ENCODE measurements at places on chromosomes 12 and 14. TPM values are rescaled to one million over a fixed set of nuclear protein-coding genes. Genes with fewer than 3 reads are reported as not detected.

ESR2 gene
- 2.2 TPM for total RNA-seq

SRRM4 gene
- total RNA-seq = not detected

PLEKHD1 gene
- total RNA-seq = 2.0 TPM

SERPINA1 gene
- total RNA-seq = 200 TPM

TOGARAM1 gene
- total RNA-seq = 38.1 TPM

GRCh38 chr12:67632005-67632404 lies 16.5 kb upstream of the DYRK2 start:
- no peak for DNase-seq
- no peak overlapping the region for H3K27ac ChIP-seq
- H3K27me3 ChIP-seq = no peaks in the 10 kb centered on the region
- no peaks in the 10 kb centered on the region for H3K4me1 ChIP-seq
- no peak overlapping the region for H3K4me3 ChIP-seq
- H3K36me3 ChIP-seq = no peaks in the 10 kb centered on the region

DNA sequence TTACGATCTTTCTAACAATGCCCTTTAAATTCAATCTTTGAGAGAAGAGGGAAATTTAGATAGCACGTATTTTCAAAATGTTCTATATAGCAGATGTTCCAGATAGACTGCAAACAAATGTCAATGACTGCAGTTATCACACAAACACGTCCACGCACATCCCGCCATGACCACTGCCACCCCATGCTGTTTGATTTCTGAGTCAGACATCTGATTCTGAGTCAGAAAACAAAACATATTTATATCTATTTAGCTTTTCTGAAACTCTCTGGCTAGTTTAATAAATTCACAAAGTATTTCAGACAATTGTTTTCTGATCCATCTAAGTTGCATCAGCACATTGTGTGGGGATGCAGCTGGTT lies 105.9 kb upstream of the BCAT1 start:
- no peak overlapping the region for H3K27ac ChIP-seq
- no peak overlapping the region for H3K4me3 ChIP-seq
- DNase-seq = no peak
- no peaks in the 10 kb centered on the region for H3K4me1 ChIP-seq
- H3K36me3 ChIP-seq = no peaks in the 10 kb centered on the region

- H3K36me3 ChIP-seq = no peaks in the 10 kb centered on the region
- no peak overlapping the region for H3K4me3 ChIP-seq
- DNase-seq = no peak
- H3K27ac ChIP-seq = no peak overlapping the region
- H3K4me1 ChIP-seq = no peaks in the 10 kb centered on the region
These were observed 4.8 kb upstream of the AMN start for GRCh38 chr14:102917469-102918211.

GRCh38 chr12:115697340-115697739 lies 580.2 kb downstream of the MED13L start:
- H3K4me3 ChIP-seq = no peak overlapping the region
- H3K27ac ChIP-seq = no peak overlapping the region
- no peak for DNase-seq
- no peaks in the 10 kb centered on the region for H3K4me1 ChIP-seq
- H3K27me3 ChIP-seq = no peaks in the 10 kb centered on the region
- H3K36me3 ChIP-seq = no peaks in the 10 kb centered on the region

GRCh38 chr12:4539167-4539870 lies 629 bp downstream of the RAD51AP1 start:
- peak overlapping the region; percentile 88 for H3K27ac ChIP-seq

- no peak for DNase-seq
- H3K4me1 ChIP-seq = no peaks in the 10 kb centered on the region
- no peaks in the 10 kb centered on the region for H3K36me3 ChIP-seq
- no peaks in the 10 kb centered on the region for H3K27me3 ChIP-seq
- no peak overlapping the region for H3K4me3 ChIP-seq
These were observed 6.6 kb downstream of the LRRC9 start for GRCh38 chr14:59926534-59926933.
